ENCODE measurements at places on chromosomes 16 and 17.

- DNase-seq, result no peak
These were observed 22.2 kb upstream of the TOX3 start for GRCh38 chr16:52568983-52569690.

- DNase-seq, result no peak
These were observed 29.0 kb downstream of the CDK5R1 start for GRCh38 chr17:32515677-32516383.

- DNase-seq, result no peak
These were observed 11.0 kb downstream of the C17orf67 start for GRCh38 chr17:56822725-56823124.

DNA sequence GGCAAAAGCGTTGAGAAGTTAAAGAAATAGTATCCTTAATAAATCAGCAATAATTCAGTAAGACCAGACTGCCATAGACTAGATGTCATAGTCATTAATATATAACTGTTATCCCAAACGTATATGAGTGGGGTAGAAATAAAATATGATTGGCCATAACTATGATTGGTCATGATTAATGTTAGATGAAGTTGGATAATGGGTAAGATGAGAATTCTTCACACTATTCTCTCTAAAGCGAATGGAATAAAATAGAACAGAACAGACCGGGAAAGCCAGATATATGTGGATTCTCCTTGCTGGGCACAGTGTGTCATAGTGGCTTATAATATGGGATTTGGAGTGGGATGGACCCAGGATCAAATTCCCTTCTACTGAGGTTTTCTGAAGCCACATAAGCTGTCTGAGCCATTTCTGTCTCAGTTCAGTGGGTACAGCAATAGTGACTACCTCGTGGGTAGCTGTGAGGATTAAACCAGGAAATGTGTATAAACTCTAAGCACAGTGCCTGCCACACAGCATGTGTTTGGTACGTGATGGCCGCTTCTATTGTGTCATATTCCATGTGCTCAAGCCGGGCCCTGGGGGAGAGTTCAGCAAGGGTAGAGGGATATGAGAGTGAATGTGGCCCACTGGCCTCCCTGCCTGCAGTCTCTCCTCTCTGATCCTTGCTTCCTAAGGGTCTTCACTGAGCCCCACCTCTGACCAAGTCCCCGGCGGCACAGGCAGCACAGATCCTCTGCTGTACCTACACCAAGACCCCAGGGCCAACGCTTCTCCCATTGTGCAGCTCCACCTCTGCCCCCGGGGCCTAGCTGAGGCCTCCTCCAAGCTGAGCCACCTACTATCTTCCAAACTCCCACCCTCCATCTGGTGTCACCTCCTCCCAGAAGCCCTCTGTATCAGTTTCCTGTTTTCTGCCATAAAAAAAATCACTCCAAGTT lies 3.7 kb downstream of the CETP start:
- DNase-seq, result no peak

GRCh38 chr17:61343576-61343975 lies 56.1 kb upstream of the TBX2 start:
- DNase-seq, result no peak

DNA sequence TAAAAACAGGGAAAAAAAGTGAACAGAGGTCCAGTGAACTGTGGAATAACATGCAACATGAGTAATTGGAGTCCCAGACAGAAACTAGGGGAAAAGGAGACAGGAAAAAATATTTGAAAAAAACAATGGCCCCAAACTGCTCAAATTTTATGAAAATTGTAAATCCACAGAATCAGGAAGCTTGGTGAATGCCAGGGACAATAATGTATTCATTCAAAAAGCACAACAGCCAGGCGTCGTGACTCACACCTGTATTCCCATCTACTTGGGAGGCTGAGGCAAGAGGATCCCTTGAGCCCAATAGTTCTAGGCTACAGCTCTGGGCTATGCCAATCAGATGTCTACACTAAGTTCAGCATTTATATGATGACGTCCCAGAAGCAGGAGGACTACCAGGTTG lies 23.7 kb downstream of the NCOR1 start:
- no peak for DNase-seq
